Body of pancreas (tissue), 4 donors: ENCODE measurements at places on chromosomes 4 and X. TPM values are rescaled to one million over a fixed set of nuclear protein-coding genes. Genes with fewer than 3 reads are reported as not detected.

The SRP72 gene
- 75.8 TPM for total RNA-seq

The BTC gene
- total RNA-seq: 1.8 TPM

GRCh38 chr4:183610613-183611012, 48.4 kb downstream of the RWDD4 start:
- no peak overlapping the region for H3K4me3 ChIP-seq
- no peaks in the 10 kb centered on the region for H3K27me3 ChIP-seq
- H3K4me1 ChIP-seq: peaks cover 12% of the 10 kb centered on the region
- no peak overlapping the region for H3K27ac ChIP-seq

DNA sequence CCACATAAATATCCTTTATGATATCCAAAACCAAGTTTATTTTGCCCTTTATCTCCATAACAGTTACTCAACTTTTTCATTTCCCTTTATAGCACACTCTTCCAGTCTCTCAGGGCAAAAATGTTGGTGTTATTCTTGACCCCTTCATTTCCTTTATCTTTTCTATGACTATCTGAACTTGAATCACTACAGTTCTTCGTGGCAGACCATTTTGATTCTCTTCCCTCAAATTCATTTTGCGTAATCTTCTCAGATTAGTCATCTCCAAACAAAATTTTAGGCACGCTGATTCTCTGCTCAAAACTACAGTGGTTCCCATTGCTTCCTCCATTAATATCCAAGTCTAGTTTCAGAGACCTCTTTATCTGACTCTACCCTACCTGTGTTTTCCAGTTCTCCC, 26.1 kb downstream of the RUFY3 start:
- H3K27ac ChIP-seq: no peak overlapping the region
- no peaks in the 10 kb centered on the region for H3K36me3 ChIP-seq
- H3K4me1 ChIP-seq: peaks cover 11% of the 10 kb centered on the region
- no peak overlapping the region for H3K4me3 ChIP-seq
- DNase-seq: no peak
- no peaks in the 10 kb centered on the region for H3K27me3 ChIP-seq

DNA sequence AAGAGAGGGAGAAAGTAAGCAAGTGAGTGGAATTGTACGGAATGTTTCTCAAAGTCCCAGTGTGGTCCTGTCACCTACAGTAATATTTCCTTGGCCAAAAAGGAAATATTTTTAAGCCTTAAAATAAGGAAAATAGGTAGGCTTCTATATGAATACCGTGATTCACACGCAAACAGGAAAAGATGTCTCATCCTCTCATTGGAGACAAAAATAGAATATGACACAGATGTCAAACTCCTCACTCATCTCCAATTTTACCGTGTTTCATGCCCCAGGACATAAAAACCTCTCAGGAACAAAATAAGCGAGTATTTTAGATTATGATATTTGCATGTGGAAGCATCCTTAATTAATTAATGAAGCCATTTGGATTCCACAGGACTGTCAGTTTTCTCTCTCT, 1269.5 kb downstream of the RAPGEF2 start:
- H3K27ac ChIP-seq: no peak overlapping the region
- DNase-seq: no peak
- H3K36me3 ChIP-seq: no peaks in the 10 kb centered on the region
- no peak overlapping the region for H3K4me3 ChIP-seq
- H3K4me1 ChIP-seq: no peaks in the 10 kb centered on the region
